ENCODE measurements at places on chromosomes 7 and 10.

GRCh38 chr7:121449329-121449728, 53.2 kb upstream of the FAM3C start:
- no peak for DNase-seq

- no peak for DNase-seq
Observed at GRCh38 chr10:58586282-58587245, 73.9 kb downstream of the BICC1 start.

GRCh38 chr10:17234431-17234945, 6.4 kb downstream of the VIM start:
- DNase-seq: no peak

GRCh38 chr7:153514032-153514431, 538.2 kb upstream of the DPP6 start:
- no peak for DNase-seq

DNA sequence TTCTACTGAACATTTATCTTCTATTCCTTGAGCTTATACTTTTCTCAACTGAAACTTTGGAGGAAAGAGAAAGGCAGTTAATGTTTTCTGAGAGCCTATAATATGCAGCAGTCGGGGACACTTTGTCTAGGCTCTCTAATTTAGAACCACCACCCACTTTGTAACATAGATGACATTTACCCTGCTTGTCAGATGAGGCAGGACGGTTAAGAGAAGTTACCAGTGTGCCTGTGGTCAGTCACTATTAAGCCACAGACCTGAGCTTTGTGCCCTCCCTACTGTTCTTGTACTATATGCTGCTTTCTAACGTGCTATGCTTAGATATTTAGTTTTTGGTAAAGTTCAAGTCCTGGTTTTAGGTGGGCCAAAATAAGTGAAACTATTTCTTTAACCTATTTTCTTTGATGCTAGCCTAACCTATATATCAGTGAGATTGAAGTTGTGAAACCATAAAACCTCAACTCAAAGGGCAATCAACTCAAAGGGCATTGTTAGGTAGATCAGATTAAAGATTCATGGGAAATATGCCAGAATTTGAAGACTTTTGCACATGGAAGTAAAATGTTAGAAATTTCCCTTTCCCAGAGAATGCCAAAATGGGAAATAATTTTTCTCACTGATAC, 156.5 kb upstream of the AGR3 start:
- no peak for DNase-seq

DNA sequence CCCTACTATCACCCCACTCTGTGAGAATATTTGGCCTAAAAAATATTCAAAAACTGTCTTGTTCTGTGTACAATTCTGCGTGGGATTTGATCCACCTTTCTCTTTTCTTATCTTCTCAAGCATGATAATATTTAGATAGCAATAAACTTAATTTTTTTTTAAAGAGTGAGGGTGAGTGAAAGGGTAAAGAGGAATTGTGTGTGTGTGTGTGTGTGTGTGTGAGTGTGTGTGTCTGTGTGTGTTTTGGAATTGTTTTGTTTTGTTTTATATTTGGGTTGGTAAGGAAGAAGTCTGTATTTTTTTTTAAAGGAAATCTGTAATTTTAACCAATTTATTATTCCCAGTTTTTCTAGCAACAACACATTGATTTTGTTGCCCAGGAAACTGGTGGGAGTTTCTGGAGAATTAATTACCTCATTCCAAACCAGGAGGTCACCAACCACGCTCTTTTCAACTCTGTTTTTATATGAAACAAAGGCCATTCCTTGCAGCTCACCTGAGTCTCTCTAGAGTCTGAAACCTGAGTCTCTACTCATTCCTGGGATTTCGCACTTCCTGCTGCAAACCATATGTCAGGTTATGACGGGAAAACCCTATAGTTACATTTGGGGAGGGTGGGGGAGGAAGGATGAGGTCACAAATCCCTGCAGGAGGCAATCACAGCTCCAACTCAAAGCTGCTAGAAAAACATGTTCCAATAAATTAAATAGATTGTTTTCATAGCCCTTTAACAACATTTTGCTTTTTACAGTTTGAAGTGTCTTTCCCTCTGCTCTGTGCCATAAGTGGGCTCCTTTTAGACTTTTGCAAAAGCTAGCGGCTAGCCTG, 38.1 kb upstream of the XPNPEP1 start:
- DNase-seq: no peak

- no peak for DNase-seq
Observed at GRCh38 chr7:93843260-93843659, 47.3 kb downstream of the TFPI2 start.

DNA sequence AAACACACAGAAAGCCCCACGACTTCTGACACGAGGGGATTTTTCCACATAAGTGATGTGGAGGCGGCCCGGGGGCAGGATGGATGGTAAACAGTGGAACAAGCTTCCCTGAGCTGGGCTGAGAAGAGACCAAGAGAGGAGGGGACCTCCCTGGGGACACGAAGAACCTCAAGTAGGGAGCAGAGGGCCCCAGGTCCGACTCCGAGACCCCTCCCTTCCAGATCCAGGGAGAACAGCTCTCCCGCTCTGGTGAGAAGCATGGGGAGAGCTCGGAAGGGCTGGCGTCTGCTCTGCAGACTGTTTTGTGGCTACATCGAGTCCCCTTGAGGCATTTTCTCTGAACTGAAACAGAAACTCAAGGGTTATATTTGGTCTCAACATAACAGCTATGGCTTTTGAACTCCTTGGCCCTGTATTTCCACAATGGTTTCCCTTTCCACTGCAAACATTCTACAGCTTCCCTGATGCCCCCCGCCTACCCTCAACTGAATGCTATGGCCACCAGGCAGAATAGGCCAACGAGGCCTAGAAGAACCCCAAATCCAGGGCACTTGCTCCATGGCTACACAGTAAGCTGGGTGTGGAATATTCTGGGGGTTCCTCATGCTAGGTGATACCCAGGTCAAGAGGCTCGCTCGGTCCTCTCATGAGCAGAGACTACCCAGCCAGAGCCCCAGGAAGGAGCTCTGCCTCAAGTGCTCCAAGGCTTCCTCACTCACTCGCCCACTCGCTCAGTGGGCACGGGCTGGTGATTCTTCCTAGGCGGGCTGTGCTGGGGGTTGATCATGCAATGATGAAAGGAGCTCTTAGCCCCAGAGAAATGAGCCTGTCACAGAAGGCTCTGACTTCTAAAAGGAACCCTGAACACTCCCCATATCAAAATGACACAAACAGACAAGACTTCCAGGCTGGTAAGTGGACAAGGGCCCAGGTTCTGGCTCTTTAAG, 47.5 kb downstream of the FAM53B start:
- DNase-seq: no peak

GRCh38 chr7:47605816-47606575, 24.1 kb upstream of the TNS3 start:
- DNase-seq: no peak

DNA sequence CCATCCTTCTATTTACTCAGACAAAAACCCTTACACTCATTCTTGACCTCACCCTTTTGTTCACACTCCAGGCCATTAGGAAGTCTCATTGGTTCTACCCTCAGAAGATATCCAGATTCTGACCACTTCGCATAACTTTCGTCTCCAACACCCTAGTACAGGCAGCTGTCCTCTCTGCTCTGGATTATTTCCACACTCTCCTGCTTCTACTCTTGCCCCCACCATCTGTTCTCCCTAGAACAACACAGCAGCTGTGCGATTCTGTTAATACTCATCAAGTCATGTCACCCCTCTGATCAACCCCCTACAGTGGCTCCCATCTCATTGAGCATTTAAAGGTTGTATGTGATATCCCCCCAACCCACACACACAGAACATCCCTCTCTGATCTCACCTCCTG, 15.5 kb upstream of the TRIL start:
- no peak for DNase-seq

- no peak for DNase-seq
Observed at GRCh38 chr7:27178366-27178765, 4.2 kb upstream of the HOXA10 start.

- DNase-seq: no peak
Observed at GRCh38 chr7:6306471-6306870, 34.0 kb upstream of the CYTH3 start.

DNA sequence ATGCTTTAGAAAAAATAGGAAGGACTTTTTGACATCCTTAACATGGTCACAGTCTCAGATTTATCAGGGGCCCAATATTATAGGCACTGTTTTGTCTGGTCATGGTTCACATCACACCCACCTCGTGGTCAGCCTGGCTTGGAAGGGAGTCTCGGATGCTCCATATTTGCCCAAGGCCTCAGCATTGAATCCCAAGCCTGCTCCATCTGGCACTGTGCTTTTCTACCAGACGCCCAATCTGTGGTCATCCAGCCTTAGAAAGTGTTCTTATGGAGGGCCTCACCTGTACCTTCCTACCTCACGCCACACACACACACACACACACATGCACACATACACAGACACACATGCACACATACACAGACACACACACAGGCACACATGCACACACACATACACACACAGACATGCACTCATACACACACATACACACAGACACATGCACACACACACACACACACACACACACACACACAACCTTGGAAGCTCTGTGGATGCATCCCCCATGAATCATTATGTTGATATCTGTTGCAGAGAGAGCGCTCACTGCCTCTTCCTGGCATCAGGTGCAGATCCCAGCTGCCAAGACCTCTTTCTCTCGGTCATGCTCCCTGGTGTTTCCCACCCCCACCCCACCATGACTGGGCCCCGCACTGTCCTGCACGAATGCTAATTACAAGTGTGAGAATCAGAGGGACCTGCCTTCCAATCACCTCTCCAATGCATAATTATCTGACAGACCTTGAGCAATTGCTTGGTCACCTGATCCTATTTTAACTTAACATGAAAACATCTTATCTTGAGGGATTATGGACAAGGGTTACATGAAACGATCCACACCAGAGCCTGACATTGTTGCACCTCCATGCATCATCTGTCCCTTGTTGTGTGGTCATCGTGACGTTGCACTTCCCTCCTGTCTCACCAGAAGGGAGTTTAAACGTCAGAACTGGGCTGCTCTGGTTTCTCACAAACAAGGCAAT, 122.7 kb upstream of the TMEM72 start:
- DNase-seq: no peak

DNA sequence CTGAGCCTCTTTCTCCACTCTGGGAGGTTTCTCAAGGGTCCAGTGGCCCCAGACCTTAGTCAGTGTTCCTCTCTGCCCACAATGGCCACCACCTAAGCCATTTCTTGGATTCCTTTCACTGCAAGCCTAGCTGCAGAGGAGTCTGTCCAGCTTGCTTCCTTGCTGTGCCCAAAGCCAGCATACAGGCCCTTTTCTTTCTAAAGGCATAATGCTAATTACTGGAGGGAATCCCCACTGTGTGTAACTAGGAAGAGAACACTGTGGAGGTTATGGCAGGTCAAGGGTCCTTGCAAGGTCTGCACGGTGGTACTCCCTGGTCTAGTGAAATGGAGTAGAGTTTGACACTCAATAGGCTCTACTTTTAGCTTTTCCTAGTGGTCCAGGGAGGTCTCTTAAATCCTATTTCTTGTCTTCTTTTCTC, 70.4 kb upstream of the CC2D2B start:
- no peak for DNase-seq

GRCh38 chr10:5658871-5659618, 7.3 kb downstream of the ASB13 start:
- DNase-seq: no peak

DNA sequence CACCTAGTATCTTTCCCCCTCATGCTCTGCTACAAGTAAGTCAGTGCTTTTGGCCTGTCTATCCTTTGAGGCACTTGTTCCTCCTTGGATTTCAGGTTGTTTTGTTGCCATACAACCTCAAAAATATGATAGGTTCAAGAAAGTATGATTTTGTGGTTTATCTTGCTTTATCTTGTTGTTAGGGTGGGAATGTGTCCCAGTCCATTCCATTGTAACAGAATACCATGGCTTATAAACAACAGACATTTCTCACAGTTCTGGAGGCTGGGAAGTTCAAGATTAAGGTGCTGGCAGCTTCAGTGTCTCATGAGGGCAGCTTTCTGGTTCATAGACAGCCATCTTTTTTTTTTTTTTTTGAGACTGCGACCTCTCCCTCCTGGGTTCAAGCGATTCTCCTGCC, 72.1 kb downstream of the TMEM270 start:
- DNase-seq: no peak

GRCh38 chr10:49080965-49081364, 34.4 kb downstream of the VSTM4 start:
- DNase-seq: no peak

GRCh38 chr10:75202321-75203045, 8.1 kb upstream of the VDAC2 start:
- DNase-seq: no peak

DNA sequence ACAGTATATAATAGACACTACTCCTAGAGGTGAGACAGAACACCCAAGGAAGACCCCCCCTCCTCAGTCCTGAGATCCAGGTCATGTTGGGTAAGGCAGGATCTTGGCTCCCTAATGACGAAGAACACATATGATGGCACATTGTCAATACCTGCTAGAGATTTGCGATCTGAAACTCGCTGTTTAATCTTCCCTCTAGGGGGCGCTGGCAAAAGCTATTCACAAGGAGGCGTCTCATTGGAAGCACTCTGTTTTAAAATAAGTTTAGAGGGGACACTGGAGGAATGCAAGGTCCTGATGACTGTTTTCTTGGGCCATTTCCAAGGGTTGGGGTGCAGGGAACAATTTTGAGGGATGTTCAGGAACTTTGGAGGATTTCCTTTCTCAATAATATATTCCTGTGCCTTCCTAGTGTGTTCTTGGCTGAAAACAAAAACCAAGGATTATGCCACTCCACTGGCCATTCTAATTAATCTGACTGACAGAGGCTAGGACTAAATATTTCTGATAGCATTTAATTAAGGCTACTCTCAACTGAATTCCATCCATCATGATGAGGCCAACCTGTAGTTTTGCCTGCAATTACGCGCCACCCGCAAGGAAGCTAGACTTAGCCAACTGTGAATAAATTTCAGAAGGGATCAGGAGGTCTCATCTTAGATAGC, 1013.8 kb upstream of the MBL2 start:
- no peak for DNase-seq

DNA sequence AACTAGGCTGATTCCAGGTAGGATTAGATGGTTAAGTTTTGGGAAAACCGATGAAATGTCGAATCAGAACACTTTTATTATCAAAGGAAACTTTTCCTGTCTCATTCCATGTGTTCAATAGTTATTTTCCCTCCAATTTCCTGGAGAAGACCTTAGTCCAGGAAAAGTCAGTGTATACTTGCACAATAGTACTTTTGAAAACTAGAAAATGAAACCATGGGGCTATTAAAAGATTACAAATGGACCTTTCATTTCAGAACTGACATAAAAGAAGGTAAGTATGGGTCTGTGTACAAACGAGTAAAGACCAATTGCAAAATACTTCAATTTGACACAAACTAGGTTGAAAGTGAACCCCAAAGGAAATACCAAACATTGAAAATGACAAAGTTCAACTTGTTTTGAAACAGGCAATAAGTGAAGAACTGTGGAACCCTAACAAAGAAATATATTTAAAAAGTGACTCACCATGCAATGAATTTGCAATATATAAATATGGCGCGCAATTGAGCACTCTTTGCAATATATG, 2.1 kb downstream of the AVPI1 start:
- no peak for DNase-seq
